Suprapubic skin (tissue), 4 donors: ENCODE measurements at places on chromosomes 4 and X.

DNA sequence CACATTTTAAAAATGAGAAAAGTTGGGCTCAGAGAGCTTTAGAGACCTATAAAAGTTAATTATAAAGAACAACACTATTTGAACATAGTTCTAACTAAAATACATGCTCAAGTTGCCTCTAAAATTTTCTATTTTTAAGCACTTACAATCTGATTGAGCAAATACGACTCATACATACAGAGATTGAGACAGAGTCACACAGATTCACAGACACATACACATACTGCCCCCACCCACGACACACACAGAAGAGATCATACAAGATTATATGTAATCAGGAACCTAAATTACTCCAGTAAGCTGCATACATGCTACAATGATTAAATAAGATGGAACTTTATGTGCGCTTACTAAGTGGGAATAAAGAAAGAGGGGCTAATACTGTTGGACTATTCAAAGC, 2.7 kb upstream of the ASB5 start:
- no peak for DNase-seq

GRCh38 chr4:189988877-189989431, 38.1 kb downstream of the FRG2 start:
- no peak for DNase-seq

DNA sequence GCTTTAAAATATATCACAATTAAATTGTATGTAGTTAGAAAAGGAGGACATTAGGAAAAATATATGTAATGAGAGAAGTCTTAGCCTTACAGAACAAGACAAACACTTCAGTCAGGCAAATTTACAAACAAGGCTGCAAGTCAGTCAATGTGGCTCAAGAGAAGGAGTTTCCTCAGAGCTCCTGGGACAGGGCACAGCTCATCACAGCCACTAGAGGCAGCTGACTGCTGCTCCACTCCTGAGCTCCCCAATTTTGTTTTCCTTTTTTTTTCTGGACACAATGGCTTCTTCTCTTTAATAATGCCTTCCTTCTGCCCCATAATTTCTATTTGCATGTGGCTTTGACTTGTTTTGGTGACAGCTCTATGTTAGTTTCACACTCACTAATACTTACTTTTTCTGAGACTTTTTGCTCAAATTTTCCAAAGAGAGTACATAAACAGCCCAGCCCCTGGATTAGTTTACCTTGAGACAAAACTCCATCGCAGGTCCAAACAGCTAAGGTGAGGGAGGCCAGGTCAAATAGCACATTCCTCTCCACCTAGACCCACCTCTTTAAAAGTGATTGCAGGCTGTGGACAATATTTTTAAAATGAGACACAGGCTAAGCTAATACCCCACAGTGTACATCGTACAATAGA, 850.4 kb upstream of the FRG1 start:
- DNase-seq, result no peak

- DNase-seq, result no peak
These were observed 108.4 kb downstream of the KLHL8 start for GRCh38 chr4:87112063-87112462.

DNA sequence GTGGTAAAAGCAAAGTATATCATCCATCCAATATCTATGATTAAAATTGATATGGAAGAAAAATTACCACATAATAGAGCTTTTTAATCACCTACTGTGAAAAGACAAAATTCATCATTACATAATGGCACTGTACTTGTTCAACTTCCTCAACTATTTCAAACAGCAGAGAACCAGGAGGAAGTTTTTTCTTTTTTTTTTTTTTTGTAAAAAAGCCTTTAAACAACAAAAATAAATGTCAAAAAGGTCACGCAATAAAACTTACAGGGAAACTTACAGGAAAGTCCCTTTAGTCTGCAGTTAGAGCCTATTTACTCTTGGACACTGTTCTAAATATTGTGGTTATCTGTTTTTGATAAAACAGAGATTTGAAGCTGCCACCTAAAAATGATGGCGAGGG, 4.8 kb downstream of the PDGFC start:
- no peak for DNase-seq

DNA sequence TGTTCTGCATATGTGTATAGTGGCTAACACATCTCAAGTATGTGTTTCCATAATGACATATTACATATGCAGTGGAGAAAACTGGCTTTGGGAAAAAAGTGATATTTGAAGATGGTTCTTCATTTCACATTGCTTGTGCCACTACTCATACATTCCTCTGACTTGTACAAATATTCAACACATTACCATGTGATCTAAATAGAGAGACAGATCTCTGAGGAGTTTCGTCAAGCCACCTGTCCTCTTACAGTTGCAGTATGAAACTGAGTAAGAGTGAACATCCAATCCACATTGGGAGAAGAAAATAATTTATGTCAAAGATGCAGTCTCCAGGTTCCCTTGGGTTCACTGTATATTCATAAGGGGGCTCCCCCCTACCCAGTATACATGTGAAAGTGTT, 123.9 kb downstream of the KDR start:
- no peak for DNase-seq

- no peak for DNase-seq
These were observed 33.9 kb upstream of the STIM2 start for GRCh38 chr4:26826721-26827120.

DNA sequence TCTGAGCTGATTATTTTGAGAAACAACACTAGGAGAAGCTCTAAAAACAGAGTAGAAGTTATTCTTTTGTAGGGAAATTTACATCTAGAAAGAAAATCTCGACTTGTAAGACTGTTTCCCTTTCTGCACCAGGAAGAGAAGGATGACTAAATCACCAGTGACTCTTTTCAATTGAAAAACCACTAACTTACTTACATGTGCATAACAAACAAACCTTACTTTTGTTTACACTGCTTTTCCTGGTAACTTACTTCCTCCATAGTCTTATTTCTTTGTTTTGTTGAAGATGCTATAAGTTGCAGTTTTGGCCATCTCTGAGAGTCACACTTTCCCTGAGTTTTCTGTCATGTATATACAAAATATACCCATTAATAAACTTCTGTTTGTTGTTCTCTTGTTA, 293.6 kb upstream of the FAT4 start:
- DNase-seq, result no peak

GRCh38 chr4:175277816-175278215, 359.7 kb downstream of the ADAM29 start:
- no peak for DNase-seq
